ENCODE measurements at places on chromosomes 1 and 21. TPM values are rescaled to one million over a fixed set of nuclear protein-coding genes. Genes with fewer than 3 reads are reported as not detected.

DNA sequence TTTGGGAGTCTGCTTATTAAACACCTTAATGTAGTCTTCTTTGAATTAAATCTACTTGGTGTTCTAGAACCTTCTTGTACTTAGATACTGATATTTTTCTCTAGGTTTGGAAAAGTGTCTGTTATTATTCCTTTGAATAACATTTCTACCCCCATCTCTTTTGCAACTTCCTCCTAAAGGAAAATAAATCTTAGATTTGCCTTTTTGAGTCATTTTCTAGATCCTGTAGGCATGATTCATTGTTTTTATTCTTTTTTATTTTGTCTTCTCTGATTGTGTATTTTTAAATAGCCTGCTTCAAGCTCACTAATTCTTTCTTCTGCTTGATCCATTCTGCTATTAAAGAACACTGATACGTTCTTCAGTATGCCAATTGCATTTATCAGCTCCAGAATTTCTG lies 155.9 kb upstream of the NEGR1 start:
- no peaks in the 10 kb centered on the region for H3K4me1 ChIP-seq
- DNase-seq: no peak
- no peak overlapping the region for H3K4me3 ChIP-seq
- no peak overlapping the region for H3K27ac ChIP-seq
- H3K27me3 ChIP-seq: no peaks in the 10 kb centered on the region

GRCh38 chr1:205746757-205747412 lies 3.1 kb downstream of the NUCKS1 start:
- peaks cover 31% of the 10 kb centered on the region for H3K4me1 ChIP-seq
- H3K27ac ChIP-seq: peak overlapping the region; percentile 73
- peak overlapping the region; percentile 60 for H3K4me3 ChIP-seq

- DNase-seq: peak; percentile 69
- H3K4me1 ChIP-seq: peaks cover 46% of the 10 kb centered on the region
- no peaks in the 10 kb centered on the region for H3K27me3 ChIP-seq
- peaks cover 5% of the 10 kb centered on the region for H3K36me3 ChIP-seq
- H3K4me3 ChIP-seq: peak overlapping the region; percentile 10
- H3K27ac ChIP-seq: peak overlapping the region; percentile 95
These were observed 87.6 kb upstream of the RUNX1 start for GRCh38 chr21:35136586-35137219.

DNA sequence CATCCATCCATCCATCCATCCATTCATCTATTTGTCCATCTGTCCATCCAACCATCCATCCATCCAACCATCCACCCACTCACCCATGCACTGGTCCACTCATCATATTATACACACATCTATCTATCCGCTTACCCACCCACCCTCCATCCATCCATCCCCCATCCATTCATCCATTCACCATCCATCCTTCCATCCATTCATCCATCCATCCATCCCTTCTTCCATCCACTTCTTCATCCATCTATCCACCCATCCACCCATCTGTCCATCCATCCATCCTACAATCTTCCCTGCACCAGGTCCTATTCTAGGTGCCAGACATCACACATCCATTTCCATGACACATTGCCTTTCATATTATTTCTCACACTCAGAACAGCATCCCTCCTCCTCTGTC lies 87.1 kb upstream of the ROR1 start:
- no peak overlapping the region for H3K27ac ChIP-seq
- no peak overlapping the region for H3K4me3 ChIP-seq
- H3K36me3 ChIP-seq: no peaks in the 10 kb centered on the region
- H3K27me3 ChIP-seq: no peaks in the 10 kb centered on the region
- no peak for DNase-seq
- H3K4me1 ChIP-seq: peaks cover 10% of the 10 kb centered on the region

GRCh38 chr1:183235503-183235902 lies 49.4 kb downstream of the LAMC2 start:
- H3K27ac ChIP-seq: peak overlapping the region; percentile 71
- no peak for DNase-seq
- no peak overlapping the region for H3K4me3 ChIP-seq
- no peaks in the 10 kb centered on the region for H3K27me3 ChIP-seq
- peaks cover 35% of the 10 kb centered on the region for H3K4me1 ChIP-seq

DNA sequence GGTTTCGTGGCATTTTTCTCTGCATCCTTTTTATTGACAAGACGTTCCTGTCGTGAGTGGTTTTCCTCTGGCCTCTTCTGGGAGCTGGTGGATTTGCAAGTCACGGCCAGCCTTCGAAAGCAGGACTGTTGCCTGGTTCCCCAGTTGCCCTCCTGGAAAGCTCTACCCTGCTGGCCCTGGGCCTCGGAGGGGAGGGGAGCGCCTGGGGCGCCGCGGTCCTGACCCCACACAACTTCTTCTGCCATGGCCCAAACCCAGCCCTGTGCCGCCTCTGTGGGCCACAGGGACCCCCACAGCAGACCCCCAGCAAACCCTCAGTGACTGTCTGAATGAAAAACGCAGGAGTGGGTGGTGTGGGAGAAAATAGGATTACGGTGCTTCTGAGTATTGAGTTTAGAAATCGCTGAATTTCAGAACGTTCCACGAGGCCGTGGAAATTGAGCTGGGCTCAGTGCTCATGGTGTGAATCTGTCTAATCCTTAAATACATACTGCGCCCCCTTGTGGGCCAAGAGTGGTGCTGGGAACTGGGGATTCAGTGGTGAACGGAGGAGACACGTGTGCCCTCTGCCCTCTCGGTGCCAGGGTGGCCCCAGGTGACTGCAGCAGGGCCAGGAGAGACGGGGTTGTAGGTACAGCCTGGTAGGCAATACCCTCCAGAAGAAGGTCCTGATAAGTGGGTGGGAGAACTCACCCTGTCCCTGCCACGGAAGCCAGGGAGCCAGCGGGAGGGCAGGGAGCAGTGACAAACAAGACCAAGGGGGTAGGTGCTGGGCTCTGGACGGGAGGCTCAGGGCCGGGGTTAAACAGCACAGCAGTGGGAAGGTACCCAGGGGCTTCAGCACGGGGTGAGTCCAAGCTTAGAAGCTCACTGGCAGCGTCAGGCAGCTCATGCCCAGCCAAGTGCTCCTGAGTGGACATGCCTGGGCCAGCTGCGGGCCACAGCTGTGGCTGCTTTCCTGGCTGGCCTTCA lies 101.2 kb upstream of the COL6A1 start:
- H3K36me3 ChIP-seq: no peaks in the 10 kb centered on the region
- peaks cover 78% of the 10 kb centered on the region for H3K27me3 ChIP-seq
- DNase-seq: peak; percentile 62

Gene XCL1
- total RNA-seq: not detected

Gene SELE
- total RNA-seq: not detected

DNA sequence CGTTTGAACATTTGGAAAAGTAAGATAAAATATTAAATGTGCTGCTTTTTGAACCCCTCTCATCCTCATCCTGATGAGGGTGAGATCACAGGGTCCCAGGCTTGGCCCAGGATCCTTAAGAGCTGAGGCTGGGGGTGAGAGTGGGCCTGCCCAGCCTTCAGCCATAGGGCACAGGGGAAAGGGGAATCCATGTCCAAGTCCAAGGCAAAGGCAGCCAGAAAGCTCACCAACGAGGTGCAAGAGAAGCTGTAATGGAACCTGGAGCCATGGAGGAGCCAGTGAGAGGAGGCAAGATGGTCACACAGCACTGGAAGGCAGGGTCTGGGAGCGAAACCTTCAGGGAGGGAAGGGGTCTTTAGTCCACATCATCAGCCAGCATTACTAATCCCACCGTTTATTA lies 191.9 kb downstream of the RRAGC start:
- no peaks in the 10 kb centered on the region for H3K36me3 ChIP-seq
- H3K4me3 ChIP-seq: no peak overlapping the region
- H3K27me3 ChIP-seq: peaks cover 72% of the 10 kb centered on the region
- no peak for DNase-seq

Gene LRRC53
- total RNA-seq: not detected
